Activated T-helper 17 cell treated with anti-CD3 and anti-CD28 coated beads, Interleukin-2, amount 50 U/mL, for 72 hours (primary cell): ENCODE measurements at places on chromosomes 4 and X. TPM values are rescaled to one million over a fixed set of nuclear protein-coding genes. Genes with fewer than 3 reads are reported as not detected.
A peak's percentile ranks its signal among the peaks of the same experiment; 100 is the strongest.

DNA sequence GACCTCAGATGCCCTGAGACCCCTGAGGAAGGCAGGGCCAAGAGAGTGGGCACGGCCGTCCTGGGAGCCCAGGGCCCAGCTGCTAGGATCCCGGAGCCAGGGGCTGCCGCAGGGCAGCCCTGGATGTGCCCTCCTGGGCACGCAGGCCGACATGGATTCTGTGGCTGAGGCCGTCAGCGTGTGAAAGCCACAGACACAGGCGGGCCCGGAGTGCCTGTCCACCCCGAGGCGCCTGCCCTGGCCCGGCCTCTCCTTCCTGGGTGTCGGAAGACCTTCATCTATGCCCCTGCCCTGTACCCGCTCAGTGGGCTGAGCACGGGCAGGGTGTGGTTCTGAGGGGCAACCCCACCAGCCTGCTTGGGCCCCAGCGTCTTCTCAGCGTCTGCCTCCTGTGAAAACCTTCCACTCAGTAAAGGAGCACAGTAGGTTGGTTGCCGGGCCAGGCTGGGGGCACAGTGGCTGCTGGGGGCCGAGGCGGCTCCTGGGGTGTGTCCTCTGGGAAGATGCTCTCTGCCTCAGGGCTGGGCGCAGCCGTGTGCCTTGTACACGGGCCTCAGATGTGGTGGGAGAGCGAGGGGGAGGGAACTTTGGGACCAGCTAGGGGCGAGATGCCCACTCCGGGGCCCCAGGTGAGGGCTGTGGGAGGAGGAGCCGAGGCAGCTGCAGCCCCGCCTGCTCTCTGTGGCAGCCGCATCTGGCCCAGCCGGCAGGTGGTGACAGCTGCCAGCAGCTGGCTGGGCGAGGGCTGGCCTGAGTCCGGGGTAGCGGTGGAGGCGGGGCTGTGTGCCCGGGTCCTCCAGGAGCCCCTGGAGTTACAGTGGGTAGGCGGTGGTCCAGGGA is 20.8 kb downstream of the FGFRL1 start:
- ATAC-seq, result no peak

DNA sequence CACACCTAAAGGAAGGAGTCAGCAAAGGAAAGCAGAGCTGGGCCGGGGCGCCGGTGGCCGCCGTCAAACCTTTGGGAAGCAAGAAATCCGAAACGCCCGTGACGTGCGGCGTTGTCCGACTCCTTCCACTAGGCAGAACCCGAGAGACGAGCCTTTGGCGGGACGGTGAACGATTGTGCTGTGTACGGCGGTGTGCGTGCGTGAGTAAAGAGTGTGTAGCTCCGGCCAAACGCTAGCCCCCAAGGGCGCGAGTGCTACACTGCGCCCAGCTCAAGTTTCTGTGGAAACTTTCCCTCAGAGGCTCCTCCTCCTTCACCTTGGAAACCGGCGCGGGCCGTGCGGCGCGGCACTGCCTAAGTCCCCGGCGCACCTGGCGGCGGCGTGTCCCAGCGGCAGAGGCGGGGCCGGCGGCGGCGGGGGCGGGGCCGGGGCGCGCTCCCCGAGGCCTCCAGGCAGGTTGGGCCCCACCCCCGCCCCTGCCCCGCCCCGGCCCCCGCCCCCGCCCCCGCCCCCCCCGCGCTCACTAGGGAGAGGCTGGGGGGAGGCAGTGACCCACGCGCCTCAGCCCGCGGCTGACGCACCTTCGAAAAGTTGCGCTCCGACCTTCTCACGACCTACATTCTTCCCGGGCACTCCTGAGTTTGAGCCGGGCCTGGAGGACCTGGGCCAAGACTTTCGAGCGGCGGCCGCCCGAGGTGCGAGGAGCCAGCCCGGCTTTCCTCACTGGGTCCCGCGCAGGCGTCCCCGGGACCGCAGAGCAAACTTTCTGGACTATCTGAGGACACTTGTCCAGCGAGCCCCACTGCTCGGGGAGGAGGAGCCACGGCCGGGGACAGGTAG is at the start of gene FHIP1A:
Gene FHIP1A (plus strand): TSS at position 547 of the 840 bp plus-strand sequence. CDS start 157,084 bp downstream, outside the sequence.
- peak; percentile 77 for ATAC-seq

DNA sequence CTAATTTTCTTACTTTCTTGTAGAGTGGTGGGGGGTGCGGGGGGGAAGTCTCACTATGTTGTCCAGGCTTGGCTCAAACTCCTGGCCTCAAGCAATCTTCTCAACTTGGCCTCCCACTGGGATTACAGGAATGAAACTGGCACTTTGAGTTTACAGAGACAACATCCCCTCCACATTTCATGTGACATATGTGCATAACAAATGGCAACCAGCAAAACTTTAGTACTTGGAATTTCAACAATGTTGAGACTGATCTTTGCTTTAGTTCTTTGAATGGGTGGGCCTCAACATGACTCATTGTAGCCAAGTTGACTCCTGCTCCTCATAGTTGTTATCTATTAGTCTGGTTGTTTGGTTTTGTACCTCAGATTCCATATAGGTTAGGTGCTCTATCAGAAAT is 11.4 kb upstream of the FMR1 start:
- ATAC-seq, result no peak

RAB9A gene
- total RNA-seq, result 18.3 TPM

IL2RG gene
- total RNA-seq, result 698 TPM
